T-cell (primary cell): ENCODE measurements at places on chromosomes 13 and 19. TPM values are rescaled to one million over a fixed set of nuclear protein-coding genes. Genes with fewer than 3 reads are reported as not detected.

- DNase-seq: no peak
These were observed 199.3 kb upstream of the UBL3 start for GRCh38 chr13:30049692-30050091.

- DNase-seq: no peak
These were observed at the start of gene CYP4F11 for GRCh38 chr19:15934332-15935078. TSS of gene CYP4F11 (minus strand) at chr19:15934529. CDS start at chr19:15934408, 121 bp downstream.

- no peak for DNase-seq
These were observed 48.7 kb downstream of the CCNE1 start for GRCh38 chr19:29860492-29860891.

ARHGEF1 gene
- total RNA-seq: 1,257 TPM

DNA sequence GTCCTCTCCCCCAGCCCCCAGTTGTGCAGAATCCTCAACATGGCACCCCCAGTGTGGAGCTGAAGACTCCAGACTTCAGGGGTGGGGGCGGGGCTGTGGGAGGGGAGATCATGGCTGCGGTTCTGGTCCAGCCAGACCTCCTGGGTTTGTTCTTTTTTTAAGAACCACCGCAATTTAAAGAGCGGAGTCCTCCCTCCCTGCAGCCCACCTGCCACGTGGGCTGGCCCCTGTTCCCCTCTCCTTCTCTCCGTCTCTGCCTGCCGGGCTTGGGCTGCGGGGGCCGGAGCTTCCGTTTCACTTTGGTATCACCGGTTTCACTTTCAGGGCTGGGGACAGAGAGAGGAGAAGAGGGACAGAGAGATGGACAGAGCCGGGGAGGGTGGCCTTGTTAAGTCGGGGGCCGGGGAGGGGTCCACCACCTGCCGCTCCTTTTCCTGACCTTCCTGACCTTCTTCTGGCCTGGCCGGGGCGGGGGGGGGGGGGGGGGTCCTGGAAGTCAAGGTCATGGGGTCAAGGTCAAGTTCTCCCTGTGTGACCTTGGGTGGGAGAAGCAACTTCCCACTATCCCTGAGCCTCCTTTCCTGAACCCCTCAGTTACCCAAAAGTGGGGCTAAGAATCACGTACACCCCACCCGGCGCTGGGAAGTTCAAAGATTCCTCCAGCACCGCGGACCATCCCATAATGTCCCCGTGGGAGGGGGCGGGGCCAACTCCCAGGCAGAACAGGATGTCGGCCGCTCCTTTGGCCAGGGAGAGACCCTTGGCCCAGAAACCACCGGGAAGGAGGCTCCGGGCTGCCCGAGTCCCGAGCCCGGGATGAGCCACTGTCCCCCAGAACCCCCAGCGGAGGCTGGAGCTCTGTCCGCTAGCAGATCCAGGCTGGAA lies 11.3 kb upstream of the ZBTB7A start:
- DNase-seq: no peak

- DNase-seq: no peak
These were observed 6.5 kb upstream of the ZNF708 start for GRCh38 chr19:21335721-21336120.

TIMM44 gene
- 91.8 TPM for total RNA-seq

DNA sequence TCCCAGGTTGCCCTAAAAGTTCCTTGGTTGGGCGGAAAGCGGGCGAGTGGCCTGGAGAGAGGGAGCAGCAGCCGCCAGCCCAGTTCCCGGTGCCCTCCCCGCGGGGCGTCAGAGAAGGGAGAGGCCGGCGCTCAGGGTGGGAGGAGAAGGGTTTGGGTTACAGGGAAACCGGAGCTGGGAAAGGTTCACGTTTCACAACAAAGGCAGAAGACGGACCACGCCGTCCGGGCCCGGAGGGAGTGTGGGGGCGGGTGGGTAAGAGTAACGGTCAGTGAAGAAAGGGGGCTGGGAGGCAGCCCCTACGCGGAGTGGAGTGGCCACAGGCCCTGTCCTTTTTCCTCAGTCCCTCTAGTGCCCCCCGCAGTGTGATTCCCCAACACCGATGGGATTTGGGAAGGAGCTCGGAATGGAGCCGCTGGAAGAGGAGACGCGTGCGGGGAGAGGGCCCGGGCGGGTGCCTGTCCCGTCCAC lies 1.6 kb downstream of the SIX5 start:
- no peak for DNase-seq

DNA sequence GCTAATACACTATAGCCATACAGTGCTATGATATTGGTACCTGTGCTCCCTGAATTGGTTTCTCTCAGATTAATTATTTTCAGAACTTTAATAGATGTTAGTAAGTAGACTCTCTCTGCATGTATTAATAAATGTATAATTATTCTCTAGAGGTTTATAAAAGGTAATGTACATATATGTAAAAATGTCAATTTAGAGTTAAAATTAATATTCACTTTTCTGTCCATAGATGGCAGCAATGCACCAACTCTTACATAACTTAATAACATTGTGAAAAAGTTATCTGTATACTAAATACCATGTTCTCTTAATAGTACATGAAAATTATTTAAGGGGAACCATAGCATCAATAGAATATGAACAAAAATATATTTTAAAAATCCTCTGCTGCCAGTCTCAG lies 515.0 kb upstream of the KLHL1 start:
- DNase-seq: no peak

GRCh38 chr19:4295972-4296771 lies 6.0 kb downstream of the TMIGD2 start:
- DNase-seq: no peak

- no peak for DNase-seq
These were observed 116.3 kb downstream of the FOXO1 start for GRCh38 chr13:40550130-40550529.

DNA sequence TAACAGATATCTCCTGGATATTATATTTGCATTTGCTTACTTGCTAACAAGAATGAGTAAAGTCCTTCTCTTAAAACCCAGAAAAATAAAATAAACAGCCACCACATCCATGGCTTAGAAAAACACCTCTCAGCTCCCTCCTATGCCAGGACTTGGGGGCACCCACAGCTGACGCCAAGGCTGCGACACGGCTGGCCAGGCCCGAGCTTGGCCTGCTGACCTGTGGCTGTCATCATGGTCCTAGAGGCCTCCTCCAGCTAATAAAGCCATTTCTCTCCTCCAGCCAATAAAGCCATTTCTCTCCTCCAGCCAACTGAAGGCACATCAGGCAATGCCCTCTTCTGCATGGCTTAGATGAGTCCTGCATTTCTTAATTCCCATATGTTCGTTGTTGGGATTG lies 20.9 kb downstream of the C19orf12 start:
- DNase-seq: no peak

GRCh38 chr19:43934055-43934984 lies 762 bp downstream of the ZNF45 start:
- no peak for DNase-seq

CCDC169 gene
- not detected for total RNA-seq

GRCh38 chr19:1718420-1719291 lies 34.6 kb upstream of the ONECUT3 start:
- no peak for DNase-seq

DNA sequence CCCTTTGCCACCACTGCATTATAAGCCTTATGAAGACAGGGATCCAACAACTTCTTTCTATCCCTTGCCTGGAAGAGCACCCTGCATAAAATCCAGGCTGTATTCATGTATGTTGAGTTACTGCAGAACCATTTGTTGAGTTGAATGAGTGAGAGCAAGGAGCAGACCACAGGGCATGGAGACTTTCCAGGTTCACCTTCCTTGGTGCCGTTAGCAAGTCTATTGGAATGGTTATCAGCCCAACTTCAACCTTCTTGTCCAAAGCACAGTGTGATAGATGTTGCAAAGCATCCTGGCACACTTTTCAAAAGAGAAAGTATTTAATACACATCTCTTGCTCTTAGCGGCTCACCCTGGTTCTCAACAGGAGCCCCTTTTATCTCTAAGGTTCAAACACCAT lies 100.9 kb upstream of the CLDN10 start:
- DNase-seq: no peak

GRCh38 chr13:71722206-71722605 lies 144.8 kb downstream of the DACH1 start:
- DNase-seq: no peak

SIGLEC8 gene
- total RNA-seq: not detected
